ENCODE measurements at places on chromosomes 12 and 14.
A peak's percentile ranks its signal among the peaks of the same experiment; 100 is the strongest.

DNA sequence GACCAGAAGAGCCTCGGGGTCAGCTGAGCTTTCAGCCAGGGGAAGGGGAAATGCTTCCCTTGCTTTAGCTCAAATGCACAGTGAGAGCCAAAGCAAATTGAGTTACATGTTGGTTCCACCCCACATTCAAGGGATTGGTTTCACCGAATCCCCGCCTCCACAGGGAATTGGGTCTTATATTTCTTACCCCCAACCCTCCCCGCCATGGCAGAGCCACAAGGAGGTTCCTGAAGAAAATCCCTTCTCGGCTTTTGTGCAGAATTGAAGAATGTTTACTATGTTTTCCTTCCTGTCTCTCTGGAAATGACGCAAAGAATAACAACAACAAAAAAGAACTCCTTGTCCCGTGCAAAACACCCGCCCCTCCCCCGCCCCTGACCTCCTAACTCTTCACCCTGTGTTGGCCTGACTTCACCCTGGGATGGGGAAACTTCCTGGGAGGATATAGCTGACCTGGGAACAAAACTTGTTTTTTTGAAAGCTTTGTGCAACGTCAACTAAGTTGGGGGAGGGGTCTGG, 21.9 kb upstream of the CIPC start:
- DNase-seq = no peak

DNA sequence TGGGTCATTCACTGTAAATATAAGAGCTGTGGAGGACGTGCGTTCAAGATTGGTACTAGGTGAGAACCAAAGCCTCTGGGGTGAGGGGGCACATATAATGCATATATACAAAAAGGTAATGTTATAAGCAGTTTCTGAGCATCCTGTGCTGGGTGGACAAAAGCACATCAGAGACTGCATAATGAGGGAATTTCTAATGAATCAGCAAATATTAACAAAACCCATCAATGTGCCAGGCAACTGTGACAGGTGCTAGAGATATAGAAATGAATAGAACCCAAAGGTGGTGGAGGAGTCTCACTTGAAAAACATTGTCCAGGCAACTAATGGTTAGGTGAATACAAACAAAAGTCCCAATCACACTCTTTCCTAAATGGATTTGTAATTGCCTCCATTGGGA, 74.7 kb downstream of the GPR65 start:
- no peak for DNase-seq

- DNase-seq = no peak
Measured at GRCh38 chr14:38490273-38490672, 234.4 kb upstream of the CLEC14A start.

- DNase-seq = peak; percentile 79
Measured at GRCh38 chr14:100406505-100407131, 83.5 kb downstream of the SLC25A47 start.

- no peak for DNase-seq
Measured at GRCh38 chr12:94714378-94715114, 64.2 kb upstream of the TMCC3 start.

GRCh38 chr12:114400361-114400811, 5.6 kb downstream of the TBX5 start:
- DNase-seq = no peak

GRCh38 chr14:100765296-100765695, 38.6 kb downstream of the DLK1 start:
- DNase-seq = no peak

DNA sequence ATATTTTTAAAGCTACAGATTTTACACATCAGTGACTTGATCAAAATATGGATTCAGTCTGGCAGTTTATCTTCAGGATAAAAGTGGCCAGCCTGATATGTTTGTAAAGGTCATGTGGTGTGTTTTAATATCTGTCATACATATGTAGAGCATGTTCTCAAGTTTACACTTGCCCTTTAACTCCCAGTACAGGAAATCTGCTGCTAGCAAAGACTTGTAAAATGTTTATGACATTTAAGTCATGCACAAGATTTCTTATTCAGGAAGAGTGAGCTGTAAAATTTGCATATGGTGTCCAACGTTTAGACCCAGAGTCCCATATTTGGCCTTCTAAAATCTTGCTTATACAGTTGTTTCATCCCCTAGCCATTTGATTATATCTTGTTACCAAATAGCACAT, 197.5 kb upstream of the FLRT2 start:
- DNase-seq = no peak

DNA sequence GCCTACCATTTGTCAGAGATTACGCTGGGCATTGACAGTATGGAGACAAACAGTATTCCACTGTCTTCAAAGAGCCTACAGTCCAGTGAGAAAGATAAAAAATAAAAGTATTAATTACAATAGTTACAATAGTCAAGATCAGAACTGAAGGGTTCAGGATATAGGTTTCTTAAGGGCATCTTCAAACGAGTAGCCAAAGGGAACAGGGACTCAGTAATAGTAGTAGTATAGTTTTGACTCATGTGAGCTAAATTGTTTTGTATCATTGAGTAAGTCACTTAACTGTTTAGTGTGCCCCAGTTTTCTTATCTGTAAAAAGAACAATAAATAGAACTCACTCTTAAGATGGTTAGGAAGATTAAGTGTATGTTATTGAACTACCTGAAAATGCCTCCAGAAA, 123.6 kb downstream of the METTL25 start:
- no peak for DNase-seq

- DNase-seq = no peak
Measured at GRCh38 chr14:39974036-39974435, 541.8 kb upstream of the FBXO33 start.

DNA sequence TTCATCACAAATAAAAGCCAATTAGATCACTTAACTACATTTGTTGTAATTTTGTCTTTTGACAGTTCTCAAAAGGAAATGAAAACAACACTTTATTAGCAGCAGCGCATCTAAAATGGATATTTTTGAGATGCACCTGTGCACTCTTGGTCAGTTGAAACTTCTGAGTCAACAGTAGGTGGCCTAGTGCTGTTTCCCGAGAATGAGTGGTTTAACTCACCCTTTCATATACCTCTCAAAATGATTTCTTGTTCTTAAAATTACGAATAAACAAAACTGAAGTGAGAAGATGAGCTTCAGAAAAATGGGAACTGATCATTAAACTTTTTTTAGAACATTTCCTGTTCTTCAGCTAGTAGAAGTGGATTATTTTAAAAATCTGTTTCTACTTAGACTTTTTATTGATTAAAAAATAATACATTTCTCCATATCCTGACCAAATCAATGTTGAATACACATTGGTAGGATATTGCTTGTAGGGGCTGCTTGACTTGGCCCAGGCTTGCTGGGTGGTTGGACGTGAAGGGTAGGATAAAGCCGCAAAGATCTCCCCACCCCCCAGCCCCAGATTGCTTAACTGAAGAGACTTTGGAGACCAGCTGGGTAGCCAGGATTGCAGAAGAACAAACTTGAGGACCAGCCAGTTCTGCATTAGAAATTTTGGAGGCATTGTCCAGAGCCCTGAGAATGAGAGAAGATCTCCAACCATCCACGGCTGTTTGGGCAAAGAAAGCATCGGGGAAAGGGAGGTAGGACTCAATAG, 22.3 kb upstream of the STK38L start:
- no peak for DNase-seq

DNA sequence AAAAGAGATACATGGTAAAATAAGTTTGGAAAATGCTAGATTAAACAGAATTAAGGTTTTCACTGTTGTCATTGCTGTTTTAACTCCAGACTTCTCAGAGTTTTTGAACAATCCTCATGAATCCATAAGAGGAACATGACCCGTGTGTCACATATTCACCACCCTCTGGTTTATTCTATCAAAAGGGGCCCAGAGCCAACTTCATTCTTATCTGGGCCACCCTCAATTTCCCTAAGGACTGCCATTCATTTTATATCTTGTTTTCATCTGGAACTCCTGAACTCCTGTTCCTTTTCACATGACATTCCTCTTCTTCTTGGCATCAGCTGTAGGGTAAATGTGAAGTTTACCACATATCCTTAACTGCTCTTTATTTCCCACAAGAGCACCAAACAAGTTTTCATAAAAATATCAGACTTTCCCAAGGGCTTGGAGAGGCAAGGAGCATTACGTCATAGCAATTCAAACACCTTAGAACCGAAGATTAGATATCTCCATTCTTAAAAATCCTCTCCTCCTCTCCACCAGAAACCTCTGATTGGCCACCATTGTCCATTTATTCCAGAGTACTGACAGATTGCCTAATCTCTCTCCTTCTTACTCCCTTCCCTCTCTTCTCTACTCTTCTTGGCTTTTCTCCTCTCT, 225.2 kb downstream of the SEC23A start:
- DNase-seq = no peak

DNA sequence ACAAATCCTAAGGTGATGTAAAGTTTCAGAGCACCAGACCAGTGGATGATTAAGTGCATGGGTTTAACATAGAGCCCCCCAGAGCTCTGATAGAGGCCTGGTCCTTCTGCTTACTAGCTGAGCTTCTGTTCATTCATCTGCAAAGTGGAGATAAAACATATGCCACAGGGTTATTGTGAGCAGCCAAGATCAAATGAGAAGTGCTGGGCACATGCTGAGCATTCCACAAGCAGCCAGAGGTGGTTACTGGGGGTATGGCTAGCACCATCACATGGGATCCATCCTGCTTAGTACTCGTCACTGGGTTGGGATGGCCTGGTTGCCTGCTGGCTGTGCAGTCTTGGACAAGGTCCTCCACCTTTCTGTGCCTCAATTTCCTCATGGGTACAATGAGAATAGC, 18.0 kb upstream of the SMUG1 start:
- no peak for DNase-seq

DNA sequence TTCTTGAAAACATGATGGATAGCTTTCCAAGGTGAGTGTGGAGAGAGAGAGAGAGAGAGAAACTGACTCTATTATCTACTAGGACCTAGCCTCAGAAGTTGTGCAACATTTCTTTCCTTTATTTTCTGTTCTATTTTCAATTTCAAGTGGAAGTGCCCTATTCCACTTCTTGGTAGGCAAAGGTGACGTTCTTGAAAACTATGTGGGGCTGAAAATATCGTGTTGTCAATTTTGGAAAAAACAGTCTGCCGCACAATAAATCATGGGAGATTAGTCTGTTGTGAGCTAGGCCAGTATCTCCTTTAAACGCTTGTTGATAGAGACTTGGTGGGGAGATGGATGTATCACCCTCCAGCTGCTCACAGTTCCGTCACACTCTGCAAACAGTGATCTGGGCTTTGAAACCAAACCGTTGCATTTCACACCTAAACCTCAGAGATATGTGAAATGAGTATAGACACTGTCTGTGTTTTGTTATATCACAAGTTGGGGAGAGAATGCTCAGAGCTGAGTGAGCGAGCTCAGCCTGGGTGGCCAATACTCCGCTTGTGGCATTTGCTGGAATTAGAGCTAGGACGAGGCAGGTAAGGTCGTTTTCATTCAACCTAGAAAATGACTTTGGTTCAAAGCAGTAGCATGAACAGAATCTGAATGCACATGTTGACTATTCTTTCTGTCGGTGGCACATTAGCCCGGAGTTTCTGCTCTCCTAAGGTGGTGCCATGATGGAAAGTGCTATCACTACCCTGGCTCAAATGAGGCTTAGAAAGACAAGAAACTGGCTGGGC, 75.1 kb upstream of the ST8SIA1 start:
- no peak for DNase-seq

GRCh38 chr12:32198555-32198954, 91.9 kb downstream of the BICD1 start:
- DNase-seq = no peak

DNA sequence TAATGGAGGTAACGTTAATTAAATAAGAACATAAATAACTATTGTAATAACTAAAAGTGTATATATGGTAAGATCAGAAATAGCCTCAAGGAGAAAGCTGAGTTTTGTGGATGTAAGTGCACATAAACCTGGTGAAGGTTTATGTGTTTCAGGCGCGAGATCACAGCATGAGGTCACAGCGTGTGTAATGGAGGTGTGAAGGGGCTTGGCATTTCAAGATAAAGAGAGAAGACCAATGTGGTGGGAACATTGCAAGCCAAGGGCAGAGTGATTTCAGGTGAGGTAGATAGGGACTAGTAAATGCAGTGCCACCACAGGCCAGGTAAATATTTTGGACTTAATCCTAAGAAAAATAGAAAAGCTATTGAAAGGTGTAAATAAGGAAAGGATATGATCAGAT, 21.7 kb upstream of the KICS2 start:
- no peak for DNase-seq

DNA sequence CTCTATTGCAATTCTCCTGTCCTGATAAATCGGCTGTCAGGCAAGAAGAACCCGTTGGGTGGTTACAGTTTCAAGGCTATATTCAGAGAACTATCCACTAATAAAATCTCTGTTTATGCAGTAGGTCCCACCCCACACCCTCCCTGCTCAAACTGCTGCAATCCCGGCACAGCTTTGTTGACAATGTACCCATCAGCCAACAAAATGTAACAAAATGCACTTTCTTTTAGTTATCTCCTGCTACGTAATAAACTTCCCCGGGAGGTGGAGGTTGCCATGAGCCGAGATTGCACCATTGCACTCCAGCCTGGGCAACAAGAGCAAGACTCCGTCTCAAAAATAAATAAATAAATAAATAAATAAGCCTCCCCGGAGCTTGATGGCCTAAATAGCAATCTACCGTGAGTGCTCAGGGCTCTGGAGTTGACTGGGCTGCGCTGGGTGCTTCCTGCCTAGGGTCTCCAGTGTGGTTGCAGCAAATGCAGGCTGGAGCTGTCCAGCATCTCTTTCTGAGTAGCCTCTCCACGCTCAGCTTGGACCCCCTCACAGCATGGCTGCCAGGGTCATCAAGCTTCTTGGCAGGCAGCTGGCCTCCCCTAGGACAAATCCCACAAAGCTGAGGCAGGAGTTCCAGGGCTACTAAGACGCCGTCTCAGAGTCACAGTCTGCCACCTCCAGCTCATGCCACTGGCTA, 43.2 kb upstream of the FBRSL1 start:
- no peak for DNase-seq

DNA sequence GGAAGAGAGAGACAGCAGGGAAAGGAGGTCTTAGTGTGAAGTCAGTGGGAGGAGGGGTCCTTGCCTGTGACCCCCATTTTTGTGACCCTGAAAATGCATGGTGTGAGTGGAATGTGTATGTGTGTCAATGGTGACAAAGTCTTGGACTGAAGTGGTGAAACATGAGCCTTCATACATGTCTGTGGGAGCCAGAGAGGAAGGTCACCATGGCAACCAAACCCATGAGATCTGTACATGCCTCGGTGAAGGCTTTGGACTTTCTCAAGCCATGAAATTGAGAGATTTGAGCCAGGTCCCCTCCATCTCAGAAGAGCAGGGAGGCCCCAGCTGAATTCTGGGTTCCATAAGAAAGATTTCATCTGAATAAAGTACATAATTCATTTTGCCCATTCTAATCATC, 108.7 kb downstream of the TTC8 start:
- DNase-seq = no peak

GRCh38 chr12:52181746-52182145, 10.1 kb downstream of the KRT80 start:
- DNase-seq = no peak

GRCh38 chr12:6533653-6533922, 729 bp upstream of the GAPDH start:
- peak; percentile 86 for DNase-seq

GRCh38 chr12:122371475-122372045, 50.9 kb downstream of the CLIP1 start:
- no peak for DNase-seq

- DNase-seq = no peak
Measured at GRCh38 chr14:61838661-61839245, 76.5 kb downstream of the SNAPC1 start.

All from mucosa of descending colon (tissue), 3 donors.